ENCODE measurements at places on chromosomes 4 and X.

DNA sequence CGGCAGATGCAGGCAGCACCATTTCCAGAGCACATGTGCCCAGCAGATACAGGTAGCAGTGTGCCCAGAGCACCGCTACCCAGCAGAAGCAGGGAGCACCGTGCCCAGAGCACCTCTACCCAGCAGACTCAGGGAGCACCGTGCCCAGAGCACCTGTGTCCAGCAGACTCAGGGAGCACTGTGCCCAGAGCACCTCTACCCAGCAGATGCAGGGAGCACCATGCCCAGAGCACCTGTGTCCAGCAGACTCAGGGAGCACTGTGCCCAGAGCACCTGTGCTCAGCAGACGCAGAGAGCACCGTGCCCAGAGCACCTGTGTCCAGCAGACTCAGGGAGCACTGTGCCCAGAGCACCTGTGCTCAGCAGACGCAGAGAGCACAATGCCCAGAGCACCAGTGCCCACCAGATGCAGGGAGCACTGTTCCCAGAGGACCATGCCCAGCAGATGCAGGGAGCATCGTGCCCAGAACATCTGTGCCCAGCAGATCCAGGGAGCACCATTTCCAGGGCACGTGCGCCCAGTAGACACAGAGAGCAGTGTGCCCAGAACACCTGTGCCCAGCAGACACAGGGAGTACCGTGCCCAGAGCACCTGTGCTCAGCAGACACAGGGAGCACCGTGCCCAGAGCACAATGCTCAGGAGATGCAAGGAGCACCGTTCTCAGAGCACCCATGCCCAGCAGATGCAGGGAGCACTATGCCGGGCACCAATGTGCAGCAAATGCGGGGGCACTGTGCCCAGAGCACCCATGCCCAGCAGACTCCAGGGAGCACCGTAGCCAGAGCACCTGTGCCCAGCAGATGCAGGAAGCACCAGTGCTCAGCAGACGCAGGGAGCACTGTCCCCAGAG is 236.4 kb downstream of the DHRSX start:
- peak; percentile 8 for DNase-seq

GRCh38 chrX:111041018-111041462 is 55.0 kb upstream of the PAK3 start:
- peak; percentile 73 for DNase-seq

GRCh38 chrX:22686138-22686541 is 313.6 kb upstream of the DDX53 start:
- peak; percentile 68 for DNase-seq

GRCh38 chr4:89754531-89754930 is 82.4 kb downstream of the SNCA start:
- peak; percentile 13 for DNase-seq

DNA sequence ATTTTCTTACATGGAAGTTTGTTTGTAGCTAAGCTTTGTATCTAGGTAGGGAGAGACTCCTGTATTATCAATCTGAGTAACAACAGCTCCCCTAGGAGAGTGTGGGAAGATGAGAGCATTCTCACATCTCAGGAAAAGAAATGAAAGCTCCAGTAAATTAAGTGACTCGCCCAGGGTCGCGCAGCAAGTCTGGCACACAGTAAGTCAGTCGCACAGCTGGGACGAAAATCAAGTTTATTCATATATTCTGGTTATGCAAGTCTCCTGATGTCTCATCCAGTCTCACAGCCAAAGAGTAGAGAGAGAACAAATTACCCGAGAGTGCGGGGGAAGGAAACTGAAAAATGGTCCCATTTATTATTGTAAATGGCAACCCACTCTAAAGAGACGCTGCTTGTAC is 216.1 kb downstream of the STK32B start:
- no peak for DNase-seq

DNA sequence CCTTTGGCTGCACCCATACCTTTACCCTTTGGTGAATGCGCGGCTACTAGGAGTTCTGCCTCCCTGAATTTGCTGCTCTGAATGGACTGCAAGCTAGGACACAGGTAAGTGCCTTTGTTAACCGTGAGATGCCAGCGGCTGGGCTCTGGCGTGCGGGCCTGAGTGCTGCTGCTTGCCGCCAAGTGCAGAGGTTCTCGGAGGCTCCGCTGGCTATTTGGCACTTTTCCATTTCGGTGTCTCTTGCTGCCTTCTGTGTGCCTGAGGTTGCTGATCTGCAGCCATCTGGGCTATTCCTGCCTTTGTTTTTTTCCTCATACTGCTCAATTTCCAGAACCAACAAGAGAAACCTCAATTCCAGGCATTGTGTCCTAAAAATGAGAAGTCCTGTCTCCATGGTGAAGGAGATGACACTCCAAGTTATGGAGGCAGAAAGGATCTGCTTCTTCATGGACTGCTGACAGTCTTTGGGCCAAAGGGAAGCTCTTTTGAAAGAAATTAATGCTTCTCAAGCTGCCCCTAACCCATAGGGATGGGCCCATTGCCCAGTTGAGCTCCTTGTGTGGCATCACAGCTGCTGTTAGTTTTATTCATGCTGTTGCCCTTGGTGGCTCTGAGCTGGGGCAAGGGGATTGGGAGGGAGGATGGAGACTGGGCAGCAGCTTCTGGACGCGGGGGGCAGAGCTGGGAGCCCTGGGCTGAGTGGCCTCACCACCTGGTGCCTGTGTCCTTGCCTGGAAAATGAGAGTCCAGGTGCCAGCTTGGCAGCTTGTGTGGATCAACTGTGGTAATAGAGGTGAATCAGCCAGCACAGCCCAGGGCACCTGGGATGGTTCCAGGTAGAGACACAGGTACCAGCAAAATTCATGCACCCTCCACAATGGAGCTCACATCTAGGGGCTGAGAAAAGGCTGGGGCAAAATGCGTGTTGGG is 3.8 kb upstream of the TBC1D14 start:
- no peak for DNase-seq
